ENCODE measurements at places on chromosomes 6 and 20.

- no peak for DNase-seq
Measured at GRCh38 chr6:143598466-143599080, 79.2 kb upstream of the PHACTR2 start.

GRCh38 chr6:136547871-136548270 is 2.4 kb downstream of the MAP7 start:
- no peak for DNase-seq

DNA sequence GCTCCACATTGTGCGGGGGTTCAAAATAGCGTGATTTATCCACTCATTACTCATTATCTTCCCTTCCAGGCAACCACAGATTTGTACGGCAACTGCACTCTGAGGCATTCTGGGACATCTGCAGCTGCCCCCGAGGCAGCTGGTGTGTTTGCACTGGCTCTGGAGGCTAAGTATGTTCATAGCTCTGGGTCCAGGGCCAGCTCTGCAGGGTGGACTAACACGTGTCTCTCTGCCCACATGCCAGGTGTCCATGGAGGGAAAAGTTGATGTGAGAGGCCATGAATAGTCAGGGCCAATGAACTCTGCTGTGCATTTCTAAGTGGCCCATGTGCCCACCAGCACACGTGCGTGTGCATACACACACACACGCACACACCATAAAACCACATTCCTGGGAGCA is 74.9 kb downstream of the BFSP1 start:
- no peak for DNase-seq

- no peak for DNase-seq
Measured at GRCh38 chr20:31894980-31895675, 24.7 kb downstream of the TTLL9 start.

DNA sequence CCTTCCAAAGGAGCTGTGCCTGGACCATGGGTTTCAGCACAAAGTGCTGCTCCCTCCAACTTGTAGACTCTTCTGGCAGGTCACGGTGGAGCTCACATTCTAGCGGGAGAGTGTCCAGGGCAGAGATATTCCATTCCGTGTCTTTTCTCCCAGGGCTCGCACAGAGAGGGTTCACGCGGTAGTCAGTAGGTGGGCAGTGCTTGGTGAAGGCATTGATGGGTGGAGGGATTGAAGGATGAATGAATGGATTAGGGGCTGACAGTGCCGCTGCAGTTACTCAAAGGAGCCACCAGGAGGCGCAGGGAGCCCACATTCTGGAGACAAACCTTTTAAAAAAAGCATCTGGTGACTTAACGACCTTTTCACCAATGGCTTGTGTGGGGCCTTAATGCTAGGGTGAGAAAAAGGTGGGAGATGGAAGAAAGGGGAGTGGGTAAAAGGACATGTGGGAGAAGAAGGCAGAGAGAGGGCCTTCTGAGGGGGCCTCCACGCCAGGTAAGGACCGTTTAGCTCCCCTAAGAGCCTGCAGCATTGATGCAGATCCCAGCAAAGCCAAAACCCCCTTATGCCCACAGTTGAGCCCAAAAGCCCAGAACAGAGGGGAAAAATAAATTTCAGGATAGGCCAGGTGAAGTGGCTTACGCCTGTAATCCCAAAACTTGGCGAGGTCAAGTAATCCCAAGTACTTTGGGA is 17.5 kb upstream of the FAM110A start:
- peak; percentile 50 for DNase-seq

Data from bone marrow (tissue), 2 donors.